NCI-H345 (cell line): ENCODE measurements at places on chromosomes 7 and 10.

DNA sequence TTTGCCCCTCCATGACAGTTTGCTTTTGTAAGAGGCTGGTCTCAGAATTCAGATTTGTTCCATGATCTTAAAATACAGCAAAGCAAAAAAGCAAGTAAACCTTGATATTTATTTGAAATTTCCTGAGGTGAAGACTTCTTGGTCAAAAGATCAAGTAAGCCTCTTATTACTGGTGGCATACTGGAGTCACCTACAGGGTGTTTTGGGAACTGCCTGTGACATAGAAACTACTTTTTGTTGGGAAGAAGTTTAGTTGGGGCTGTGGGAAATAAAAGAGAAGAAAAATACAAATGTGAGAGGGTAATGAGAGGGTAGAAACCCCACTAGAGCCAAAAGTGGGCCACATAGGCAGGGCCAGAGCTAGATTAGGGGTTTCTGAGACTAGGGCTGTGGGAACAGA is 217.9 kb downstream of the OTUD1 start:
- no peak for DNase-seq

DNA sequence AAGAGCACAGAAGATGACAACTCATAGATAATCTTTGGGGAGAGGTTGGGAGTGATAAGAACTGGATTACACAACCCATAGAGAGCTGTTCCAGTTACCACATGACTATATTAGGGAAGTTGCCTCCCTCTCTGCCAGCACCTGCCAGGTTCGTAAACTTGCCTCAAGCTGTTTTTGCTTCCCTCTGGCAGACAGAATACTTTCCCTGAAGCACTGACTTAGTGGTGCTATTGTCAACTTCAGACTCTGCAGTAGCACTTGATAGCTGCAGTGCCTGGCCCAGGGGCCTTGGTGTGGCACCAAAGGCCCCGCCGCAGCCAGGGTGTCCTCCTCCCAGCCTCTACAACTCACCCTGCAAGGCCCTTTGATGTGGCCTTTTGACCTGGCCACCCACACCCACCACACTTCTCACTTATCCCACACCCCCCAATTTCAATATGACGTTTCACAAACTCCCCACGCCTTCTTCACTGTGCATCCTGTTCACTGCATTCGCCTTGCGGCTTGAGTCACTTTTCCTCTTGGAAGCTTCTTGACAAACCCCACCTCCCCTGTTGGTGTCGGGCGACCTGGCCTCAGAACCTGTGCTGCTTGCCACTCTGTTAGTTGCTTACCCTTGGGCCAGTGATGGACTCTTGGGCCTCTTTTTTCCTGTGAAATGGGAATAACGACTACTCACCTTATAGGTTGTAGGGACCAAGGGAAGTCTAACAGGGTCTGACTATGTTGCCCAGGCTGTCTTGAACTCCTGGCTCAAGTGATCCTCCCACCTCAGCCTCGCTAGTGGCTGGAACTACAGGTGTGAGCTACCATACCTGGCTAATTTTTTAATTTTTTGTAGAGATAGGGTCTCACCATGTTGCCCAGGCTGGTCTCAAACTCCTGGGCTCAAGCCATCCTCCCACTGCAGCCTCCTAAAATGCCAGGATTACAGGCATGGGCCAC is 50.2 kb upstream of the PODXL start:
- DNase-seq: peak; percentile 86

DNA sequence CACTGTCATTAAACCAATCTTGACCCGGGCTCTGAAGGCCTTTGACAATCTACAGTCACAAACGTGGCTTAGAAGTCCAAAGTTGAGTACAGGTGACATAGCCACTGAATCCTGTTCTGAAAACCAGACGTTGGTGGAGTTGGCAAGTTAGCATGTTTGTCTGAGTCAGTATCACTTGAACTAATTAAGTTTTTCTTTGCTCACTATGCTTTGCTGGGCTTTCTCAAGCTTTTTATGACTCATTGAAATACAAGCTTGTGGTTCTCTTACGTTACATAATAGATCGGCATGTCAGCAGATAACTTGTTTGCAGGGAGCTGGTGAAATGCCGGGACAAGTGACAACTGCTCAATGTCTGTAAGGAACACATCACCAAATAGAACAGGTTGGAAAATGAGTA is 53.8 kb downstream of the ARL5B start:
- DNase-seq: no peak

- DNase-seq: no peak
Measured at GRCh38 chr7:19392246-19392645, 247.0 kb upstream of the FERD3L start.

- peak; percentile 51 for DNase-seq
Measured at GRCh38 chr7:155533120-155533826, 13.1 kb downstream of the CNPY1 start.

- DNase-seq: no peak
Measured at GRCh38 chr7:29490094-29490607, 73.5 kb upstream of the PRR15 start.

DNA sequence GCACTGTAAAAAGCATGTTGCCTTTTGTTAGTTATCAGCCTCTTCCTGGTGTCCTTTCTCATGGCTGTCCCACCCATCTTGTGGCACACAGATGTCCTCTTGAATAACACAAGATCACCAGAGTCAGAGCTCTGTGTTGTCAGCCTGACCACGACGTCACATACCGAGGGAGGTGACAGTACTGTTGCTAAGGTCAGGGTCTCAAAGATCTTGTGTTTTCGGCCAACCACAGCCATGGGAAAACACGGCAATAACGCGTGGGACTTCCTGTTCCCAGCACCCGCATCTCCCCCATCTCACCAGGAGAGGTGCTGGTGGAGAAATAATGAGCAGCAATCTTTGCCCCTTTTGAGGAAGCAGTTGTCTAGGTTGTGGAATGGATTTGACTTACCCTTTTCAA is 40.4 kb downstream of the NPVF start:
- no peak for DNase-seq

- DNase-seq: peak; percentile 75
Measured at GRCh38 chr10:71840177-71840957, 10.7 kb downstream of the PSAP start.

GRCh38 chr10:89838044-89838615 is 136.7 kb downstream of the KIF20B start:
- DNase-seq: no peak

- no peak for DNase-seq
Measured at GRCh38 chr7:16055263-16055976, 365.9 kb downstream of the CRPPA start.

DNA sequence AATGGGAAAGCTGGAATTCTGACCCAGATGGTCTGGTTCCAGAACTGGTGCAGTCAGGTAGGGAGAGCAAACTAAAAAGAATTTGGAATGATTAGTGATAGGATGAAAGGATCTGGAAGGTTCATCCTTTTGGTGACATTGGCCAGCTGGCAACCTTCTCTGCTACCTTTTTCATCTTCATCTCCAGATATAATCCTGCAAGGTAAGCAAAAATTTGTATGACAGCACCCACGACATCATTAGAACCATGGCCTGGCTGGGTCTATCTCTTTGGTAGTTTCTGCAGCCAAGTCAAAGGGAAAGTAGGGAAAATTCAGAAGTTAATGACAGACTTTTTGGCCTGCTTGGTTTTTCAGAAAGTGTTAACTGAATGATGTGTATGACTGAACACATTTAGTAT is 188.9 kb upstream of the MALRD1 start:
- no peak for DNase-seq

DNA sequence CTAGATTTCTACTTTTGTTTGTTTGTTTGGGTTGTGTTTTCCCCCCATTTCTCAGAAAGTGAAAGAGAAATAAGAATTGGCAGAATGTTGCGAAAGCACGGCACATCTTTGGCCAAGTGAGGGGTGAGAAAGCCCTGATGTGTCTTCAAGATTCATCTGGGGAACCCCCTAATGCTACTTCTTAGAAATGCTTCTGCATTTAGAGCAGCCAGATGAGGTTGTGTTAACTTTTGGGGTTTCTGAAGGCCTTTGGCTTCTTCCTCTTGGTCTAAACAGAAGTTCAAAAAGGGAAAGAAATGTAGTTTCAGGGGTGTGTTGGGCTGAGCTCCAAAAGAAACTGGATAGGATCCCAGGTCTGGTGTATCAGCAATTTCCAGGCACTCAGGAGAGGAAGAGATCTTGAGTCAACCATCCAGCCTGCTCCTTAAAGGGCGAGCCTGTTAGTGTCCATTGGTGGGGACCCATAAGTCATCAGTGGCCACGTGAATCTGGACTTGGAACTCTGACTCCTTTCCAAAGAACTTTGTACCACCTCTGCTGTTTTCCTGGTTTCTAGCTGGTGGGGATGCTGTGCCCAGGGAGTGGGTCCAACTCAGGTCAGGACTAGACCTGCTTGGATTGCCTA is 6.5 kb downstream of the DUSP5 start:
- no peak for DNase-seq

- DNase-seq: no peak
Measured at GRCh38 chr10:114661212-114661880, 3.3 kb upstream of the ABLIM1 start.

DNA sequence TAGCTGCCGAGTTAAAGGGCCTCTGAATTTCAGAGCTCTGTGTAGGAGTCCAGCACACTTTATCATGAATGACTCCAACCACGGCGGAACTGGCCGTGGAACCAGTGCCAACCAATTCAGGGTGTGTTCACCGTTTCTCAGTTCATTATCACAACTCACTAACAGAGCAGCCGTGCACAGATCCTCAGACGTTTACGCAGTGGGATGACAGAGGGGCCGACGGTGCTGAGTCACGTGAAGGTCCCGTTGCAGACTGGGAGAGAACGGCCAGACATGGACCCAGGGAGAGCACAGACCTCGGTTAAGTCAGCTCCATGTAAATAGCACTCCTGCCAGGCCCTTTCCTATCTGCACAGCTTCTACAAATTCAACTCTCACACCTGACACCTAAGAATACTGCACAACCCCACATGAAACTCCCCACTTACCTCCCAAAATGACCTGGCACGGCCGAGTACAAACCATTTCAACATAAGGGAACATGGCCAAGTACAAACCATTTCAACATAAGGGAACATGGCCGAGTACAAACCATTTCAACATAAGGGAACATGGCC is 95.5 kb downstream of the DIP2C start:
- DNase-seq: no peak

DNA sequence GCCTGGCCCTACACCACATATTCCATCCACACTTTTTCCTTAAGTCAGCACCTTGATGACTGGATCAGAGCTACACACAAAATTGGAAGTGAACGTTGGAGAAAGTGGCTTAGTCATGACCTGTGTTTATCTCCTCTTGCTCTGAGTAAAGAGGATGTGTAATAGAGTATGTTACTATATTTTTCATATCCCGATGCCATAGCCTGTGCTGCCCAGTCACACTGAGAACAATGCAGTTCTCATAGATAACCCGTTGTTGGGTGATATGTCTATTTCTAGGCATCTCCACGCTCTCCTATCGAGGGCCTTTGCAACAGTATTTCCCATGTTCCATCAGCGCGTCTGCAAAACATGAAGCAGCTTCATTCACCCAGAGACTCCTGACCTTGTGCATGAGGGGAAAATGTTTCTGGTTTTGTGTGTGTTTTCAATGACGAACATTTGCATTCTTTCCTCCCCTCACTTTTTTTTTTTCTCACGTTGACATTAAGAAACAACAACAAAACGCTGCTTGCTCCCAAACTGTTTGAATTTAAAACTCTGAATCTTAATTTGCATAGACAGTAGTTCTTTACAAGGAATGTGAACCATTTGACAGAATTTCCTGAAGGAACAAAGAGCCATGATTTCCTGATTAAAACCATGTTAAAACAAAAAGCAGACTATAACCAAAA is 43.4 kb downstream of the GRK5 start:
- no peak for DNase-seq

DNA sequence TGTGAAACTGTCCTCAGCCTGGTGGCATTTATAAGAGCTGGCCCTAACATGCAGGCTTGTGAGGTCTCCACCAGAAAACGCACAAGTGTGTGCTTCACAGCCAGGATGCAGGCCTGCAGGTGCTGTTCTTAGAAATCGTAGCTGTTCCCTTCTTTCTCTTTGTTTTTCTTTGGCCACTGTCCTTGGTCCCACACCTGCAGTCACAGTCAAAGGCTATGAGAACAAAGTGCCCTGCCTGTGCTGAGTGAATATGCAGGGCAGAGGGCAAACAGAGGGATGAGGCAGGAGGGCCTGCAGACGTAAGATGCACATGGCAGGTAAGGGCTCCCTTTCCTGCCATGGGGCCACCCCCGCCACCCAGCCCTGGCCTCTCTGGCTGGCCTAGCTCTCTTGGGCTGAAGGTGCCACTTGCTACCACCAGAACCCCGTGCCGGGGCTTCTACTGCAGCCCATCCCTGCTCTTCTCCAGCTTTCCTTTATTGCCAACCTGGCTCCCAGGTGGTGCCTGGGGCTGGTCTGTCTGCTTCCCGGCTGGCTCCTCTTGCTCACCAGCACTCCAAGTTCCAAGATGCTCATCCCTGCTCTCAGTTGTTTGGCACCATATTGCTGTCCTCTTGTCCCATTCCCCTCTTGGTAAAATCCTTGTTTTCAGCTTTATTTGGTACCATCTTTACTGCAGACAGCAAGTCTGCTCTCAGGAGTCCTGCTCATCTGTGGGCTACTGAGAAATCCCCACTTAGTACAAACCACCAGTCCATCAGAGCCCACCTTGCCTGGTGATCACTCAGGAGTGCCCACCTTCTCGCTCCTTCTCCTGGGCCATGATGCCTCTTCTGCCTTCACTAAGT is 308.1 kb upstream of the ZMIZ1 start:
- no peak for DNase-seq

DNA sequence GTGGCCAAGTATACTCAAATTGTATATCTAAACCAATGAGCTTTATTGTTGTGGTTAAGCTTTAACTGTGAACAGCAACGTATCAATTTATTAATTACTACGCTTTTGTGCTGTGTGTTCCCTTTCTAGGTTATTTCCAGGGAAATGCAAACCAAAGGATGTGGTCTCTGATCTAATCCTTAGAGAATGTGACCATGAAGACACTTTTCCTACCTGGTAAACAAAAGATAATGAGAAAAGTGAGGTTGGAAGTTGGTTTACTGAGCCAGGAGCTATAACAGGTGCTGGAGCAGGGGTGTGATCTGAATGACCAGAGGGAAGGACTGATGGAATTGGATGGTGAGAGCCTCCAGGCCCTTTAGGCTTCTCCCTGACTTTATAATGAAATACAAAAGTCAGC is 25.4 kb upstream of the CALU start:
- DNase-seq: no peak

DNA sequence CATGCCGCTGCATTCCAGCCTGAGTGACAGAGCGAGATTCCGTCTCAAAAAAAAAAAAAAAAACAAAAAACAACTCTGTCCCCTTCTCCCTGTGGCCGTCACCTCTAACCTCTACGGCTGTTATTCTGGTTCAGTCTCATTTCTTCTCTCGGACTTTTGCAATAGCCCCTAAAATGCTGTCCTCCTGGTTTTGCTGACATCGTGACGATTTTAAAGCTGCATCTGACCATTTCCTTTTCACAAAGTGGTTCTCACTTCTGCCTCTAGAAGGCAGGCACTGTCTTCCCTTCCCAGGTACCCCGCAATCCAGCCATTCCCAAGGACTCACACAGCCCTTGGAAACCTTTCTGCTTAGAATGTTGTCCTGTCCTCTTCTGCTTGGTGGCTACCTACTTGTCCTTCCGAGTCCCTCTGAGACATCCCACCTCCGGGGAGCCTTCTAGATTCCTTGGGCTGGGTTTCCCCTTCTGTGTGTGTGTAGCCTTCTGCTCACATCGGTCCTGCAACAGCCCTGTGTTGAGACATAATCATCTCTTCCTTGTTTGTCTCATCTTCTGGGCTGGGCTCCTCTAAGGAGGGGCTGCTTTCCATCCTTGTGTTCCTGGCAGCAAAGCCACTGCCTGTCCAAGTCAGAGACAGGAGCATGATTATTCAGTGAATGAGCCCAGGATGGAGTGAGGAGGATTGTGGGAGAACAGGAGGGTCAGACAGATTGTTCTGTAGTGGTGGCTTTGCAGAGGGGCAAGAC is 83.1 kb downstream of the GRK5 start:
- no peak for DNase-seq

GRCh38 chr10:75538765-75539164 is 107.3 kb downstream of the LRMDA start:
- no peak for DNase-seq
